ENCODE measurements at places on chromosomes 6 and 20.
A peak's percentile ranks its signal among the peaks of the same experiment; 100 is the strongest.

DNA sequence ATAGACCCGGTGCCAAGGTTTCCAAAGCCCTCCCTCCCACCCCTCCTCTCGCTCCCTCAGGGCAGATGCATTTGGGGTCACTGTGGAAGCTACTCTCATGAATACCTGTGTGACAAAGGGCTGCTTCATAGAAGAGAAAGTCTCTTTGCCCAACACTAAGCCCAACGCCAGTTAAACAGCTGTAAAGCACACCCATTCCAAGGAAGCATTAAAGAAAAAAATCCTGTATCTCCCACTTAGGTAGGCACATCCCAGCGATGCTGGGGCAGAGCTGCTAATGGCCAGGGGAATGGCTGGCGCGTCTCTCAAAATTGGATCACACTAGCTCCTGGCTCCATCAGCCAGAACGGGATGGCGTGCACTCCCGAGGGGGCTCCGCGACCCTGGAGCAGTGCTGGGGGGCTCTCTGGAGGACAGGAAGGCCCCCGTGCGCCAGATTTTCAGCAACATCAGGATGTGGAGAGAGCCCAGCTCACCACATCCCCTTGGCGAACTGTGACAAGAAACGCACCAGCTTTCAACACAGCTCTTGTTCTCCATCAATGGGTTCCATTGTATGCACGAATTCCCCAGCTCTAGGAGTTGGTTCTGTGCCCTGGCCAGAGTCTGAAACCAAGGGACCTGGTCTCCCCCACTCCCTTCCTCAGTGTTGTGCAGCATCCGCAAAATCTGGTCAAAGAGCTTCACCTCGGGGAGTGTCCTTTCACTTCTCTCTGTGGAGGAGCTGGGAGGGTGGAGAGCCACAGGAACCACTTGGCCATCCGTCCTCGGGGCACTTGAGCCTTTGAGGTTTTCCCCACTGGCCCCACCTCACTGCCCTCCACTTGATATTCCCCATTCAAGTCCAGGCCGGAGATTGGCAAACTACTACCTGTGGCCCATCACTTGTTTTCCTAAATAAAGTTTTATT, 74.1 kb downstream of the TFAP2C start:
- peak; percentile 54 for DNase-seq

DNA sequence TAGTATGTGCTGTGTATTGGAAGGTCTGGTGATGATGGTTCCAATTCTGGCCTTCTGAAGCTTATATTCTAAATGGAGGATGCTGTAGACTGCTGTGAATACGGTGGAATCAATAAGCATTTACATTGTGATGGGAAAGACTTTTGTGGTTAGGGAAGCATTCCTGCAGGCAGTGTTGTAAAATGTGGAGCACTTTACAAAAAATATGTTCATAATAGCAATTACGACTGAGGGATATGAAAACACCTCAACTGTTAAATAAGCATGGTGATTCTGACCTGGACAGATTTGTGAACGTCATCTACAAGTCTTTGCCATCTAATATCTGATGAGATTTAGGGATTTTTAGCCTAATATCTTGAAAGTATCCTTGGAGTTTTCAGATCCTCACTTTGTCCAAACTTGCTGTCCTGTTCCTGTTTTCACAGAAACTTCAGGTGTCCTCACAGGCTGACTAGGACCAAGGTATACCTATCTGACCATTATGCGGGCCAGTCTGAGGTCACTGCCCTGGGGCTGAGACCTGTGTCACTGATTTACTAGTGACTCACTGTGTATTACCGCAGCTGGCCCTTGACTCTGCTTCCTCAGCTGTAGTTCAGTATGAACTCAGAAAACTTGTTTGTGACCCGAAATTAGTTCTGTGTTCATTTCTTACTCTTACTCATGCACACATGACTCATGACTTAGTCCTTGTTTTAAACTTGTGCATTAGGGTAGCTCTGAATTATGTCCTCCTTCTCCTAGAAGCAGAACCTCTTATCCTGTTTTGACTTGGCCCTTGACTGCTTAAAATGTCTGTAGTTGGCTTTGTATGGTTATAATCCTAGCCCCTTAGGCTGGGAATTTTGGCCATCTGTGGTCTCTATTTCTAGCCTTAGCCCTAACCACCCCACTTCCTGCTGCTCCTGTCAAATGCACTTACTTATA, 343.0 kb downstream of the CDKAL1 start:
- no peak for DNase-seq

GRCh38 chr6:169365567-169366257, 112.1 kb upstream of the THBS2 start:
- DNase-seq, result no peak

DNA sequence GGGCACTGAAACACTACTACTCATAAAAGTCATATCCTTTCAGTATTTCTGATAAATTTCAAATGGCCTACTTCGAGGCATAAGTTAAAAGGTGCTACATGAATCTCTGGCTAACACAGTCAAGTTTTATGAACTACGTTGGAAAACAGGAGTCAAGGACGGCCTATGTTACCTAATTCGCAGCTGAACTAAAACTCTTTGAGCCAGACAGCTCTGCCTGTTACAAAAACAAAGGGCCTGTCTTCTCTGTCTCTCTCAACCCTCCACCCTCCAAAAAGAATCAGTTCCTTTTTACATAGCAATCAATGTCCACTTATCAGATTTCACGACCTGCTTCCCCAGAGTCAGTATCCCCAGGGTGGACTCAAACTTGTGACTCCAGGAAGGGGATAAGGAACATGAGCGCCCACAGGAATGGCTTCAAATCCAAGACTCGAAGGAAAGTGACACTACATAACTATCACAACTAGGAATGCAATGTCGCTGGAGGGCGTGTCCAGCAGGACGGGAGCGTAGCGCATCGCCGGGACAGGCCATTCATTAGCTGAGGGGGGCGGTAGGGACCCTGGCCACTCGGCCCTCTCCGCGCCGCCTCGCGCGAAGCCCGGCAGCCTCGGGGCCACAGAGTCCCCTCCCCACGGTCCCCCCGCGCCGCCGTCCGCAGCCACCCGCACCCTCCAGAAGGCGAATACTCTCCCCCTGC, 591 bp downstream of the IBTK start:
- DNase-seq, result peak; percentile 45

GRCh38 chr6:93731306-93731705, 311.9 kb upstream of the EPHA7 start:
- DNase-seq, result no peak

- peak; percentile 14 for DNase-seq
Measured at GRCh38 chr6:1311400-1312202, at the start of gene FOXQ1. FOXQ1 (plus strand) TSS chr6:1312098; CDS start chr6:1312705, 607 bp downstream.

DNA sequence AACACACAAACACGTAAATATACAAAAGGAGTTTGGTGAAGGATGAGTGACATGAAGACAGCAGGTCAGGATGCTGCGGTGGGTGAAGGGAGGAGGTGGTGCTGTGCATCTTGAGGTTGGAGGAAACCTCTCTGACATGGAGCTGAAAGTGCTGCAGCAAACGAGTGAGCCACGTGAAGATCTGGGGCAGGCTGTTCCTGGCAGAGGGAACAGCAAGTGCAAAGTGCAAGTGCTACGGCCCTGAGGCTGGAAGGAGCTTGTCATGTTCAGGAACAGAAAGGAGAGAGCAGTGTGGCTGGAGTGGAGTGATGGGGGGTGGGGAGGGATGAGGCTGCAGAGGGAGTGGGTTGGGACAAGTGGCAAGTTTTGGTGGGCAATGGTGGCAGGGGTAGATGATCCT, 24.8 kb upstream of the ANGPT4 start:
- no peak for DNase-seq
